SK-N-DZ (cell line): ENCODE measurements at places on chromosomes 11 and 22.

GRCh38 chr11:46370253-46370652, 11.2 kb upstream of the MDK start:
- DNase-seq: no peak

DNA sequence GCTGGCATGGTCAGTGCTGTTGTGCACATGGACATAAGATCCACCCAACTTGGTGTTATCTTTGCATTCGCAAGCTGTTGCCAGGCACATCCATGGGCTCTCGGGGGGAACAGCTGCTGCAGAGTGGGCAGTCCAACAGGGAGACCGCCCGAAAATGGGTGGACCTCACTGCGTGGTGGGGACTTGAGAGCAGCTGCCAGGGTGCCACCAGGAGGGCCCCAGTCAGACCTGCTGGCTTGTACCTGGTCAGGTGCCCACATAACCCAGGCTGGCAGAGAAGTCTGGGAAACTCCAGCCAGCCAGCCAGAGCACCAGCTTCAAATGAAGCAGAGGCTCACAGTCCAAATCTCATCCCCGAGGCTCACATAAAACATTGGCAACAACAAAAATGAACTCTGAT, 120.2 kb downstream of the BCR start:
- no peak for DNase-seq

DNA sequence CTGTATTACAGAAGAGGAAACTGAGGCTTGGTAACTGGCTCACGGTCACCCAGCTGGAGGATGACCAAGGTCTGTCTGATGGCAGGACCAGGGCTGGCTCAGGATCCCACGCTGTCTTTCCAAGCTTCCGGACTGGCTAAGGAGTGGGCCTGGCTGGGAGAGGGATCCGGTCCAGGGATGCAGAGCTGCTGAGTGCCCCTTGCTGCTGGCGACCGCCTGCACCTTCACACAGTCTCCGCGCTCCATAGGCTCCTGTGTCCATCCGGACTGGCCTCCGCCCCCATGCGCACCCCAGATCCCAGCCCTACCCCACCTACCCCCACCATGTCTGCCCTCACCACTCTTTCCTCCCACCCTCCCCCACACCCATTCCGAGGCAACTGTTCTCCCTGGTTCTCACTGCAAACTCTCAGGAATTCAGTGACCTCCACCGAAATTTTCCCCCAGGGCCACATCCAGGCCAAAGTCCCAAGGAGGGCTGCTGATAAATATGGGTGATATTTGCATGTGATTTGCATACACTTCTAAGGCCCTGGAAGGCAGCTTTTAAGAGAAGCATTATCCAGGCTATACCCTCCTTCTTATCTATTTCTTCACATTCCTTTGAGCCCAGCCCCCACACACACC, 48.5 kb upstream of the SLC35C1 start:
- DNase-seq: no peak

DNA sequence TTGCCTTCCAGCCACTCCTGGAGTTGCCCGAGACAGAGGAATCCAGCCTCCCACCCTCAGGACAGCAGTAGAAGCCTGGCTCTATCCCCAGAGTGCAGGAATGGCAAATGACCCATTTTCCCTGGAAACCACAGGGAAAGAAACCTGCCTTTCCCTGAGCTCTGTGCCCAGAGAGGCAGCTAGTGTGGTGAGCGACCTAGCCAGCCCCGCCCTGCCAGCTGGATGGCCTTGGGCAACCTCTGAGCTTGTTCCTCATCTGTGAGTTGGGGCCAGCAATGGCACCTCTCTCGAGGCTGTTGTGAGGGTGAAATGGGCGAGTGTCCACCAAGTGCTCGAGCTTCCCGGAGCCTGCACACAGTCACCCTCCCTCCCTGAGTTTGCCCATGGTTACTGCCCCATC, 3.7 kb downstream of the OMP start:
- DNase-seq: no peak

- DNase-seq: no peak
These were observed 100.2 kb upstream of the LMO1 start for GRCh38 chr11:8363921-8364320.

- DNase-seq: peak; percentile 90
These were observed 20.8 kb upstream of the TXNRD2 start for GRCh38 chr22:19962246-19962908.

GRCh38 chr22:39314251-39314971, 5.0 kb downstream of the RPL3 start:
- DNase-seq: no peak

DNA sequence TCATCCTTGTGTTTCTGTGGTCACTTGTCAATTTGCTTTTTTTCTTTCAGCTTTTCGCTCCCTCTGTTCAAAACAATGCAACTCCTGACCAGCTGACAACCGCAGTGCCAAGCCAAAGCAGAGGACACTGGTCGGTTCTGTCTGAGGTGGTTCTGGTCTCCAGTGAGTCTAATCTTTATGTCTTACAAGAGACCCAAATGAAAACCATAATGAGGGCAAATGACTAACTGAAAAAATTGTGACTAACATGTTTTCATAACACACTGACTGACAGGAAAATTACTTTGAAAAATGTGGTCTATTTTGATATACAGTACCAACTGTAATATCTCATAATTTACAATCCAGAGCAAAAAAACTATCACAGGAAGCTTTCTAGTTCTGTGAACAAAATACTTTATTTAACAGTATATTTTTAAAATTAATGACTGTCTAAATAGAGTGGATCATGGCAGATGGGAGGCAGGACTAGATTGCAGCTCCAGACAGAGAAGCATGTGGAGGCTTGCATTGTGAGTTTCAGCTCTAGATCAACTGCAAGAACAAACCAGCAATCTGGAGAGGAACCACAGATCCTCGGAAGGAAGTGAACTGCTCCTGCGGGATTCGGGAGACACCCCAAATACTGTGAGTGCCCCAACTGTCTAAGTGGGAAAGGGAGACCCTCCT, 311.8 kb downstream of the SBF2 start:
- no peak for DNase-seq

DNA sequence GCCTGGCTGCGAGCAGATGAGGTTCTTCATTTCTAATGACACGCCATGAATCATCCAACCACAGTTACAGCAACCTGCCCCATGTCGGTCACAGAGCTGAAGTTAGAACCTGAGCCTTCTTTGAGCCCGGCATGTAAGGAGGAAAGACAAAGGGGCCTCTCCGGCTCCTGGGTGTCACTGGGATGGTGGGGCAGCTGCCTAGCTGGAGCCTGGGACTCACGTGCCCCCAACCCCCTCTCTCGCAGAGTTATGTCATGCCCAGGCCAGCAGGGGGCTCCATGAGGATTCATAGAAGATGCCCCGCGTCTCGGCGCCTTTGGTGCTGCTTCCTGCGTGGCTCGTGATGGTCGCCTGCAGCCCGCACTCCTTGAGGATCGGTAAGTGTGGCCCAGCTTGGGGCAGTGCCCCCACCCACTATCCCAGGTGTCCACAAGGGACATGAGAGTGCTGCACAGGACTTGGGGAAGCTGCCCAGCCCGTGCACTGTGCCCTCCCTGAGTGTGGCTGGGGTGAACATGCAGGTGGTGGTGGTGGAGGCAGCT, 148.5 kb downstream of the GRIK4 start:
- peak; percentile 17 for DNase-seq

DNA sequence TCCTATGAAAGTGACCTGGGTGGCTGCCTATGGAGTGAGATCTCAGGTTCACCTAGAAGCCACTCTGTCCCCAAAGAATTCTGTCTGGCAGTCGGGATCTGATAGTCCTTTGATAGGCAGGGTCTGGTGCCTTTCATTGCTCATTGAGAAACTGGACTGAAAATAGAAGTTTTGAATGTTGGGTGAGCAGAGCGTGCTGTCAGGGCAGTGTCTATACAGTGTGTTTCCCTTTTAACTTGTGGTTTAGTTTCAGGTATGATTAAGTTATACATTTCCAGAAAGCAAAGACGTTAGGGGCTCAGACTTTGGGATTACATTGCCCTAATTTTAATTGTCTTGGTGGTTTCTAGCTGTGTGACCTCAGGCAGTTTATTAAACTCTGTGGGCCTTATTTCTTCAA, 111.3 kb upstream of the PAX6 start:
- DNase-seq: no peak

DNA sequence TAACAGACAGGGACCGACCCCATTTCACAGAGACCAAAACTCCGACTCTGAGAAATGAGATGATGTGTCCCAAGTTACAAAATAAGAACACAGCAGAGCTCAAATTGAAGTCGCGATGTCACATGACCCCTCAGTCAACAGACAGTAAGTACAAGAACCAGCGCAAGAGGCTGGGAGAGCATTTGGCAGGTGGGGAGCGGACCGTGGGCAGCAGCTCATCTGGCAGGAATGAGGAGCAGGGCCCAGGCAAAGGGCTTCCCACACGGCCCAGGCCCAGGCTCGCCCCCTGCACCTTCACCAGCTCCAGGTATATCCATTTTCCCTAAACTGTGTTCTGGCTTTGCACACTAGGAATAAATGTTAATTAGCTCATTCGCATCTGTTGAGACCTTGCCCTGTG, 34.3 kb downstream of the SCUBE1 start:
- DNase-seq: no peak

- DNase-seq: no peak
These were observed 257.5 kb upstream of the MTNR1B start for GRCh38 chr11:92711926-92712325.

DNA sequence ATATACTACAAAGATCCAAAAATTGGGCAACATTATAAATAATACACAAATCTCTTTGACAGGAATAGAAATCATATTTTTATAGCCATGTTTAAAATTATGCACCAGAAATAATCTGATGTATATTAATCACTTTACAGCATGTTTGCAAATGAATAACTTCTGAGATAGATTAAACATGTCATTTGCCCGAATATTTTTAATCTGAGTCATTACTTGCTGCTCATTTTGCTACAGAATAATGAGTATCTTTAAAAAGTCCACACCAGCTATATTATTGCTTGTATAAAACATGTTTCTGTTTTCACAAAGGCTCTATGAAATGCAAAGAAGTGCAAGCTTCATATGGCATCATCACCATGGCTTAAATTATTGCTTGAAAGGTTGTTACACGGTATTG, 336.8 kb downstream of the GUCY1A2 start:
- DNase-seq: no peak

DNA sequence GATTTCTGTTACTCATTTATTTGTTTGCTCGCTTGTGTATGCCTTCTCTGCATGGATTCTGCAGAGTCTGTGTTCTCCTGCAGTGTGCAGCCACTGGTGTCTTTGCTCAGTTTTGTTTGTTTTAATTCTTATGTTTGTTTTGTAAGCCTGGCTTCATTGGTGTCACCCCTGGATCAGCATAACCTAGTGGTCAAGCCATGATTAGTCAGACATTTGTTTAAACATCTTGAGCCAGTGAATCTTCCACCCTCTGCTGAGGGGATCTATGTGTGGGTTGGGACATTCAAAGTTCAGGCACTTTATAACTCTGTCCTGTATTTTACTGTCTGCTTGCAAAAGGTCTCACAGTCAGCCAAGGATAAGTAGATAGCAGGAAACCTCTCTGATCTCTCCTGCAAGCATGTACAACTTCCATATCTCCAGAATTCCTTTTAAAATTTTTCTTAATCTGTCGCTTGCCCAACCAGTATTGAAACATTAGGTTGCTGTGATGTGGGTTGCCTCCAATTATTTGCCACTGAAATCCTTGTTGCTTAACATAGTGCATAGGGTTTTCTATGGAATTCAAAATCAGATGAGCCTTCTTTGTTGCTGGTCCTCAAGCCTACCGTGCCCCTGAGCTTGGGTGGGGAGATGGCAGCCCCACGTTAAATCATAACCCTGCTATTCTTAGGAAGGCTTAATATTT, 86.8 kb downstream of the KCNQ1OT1 start:
- no peak for DNase-seq

- peak; percentile 31 for DNase-seq
These were observed 56.2 kb upstream of the SC5D start for GRCh38 chr11:121236115-121237001.

DNA sequence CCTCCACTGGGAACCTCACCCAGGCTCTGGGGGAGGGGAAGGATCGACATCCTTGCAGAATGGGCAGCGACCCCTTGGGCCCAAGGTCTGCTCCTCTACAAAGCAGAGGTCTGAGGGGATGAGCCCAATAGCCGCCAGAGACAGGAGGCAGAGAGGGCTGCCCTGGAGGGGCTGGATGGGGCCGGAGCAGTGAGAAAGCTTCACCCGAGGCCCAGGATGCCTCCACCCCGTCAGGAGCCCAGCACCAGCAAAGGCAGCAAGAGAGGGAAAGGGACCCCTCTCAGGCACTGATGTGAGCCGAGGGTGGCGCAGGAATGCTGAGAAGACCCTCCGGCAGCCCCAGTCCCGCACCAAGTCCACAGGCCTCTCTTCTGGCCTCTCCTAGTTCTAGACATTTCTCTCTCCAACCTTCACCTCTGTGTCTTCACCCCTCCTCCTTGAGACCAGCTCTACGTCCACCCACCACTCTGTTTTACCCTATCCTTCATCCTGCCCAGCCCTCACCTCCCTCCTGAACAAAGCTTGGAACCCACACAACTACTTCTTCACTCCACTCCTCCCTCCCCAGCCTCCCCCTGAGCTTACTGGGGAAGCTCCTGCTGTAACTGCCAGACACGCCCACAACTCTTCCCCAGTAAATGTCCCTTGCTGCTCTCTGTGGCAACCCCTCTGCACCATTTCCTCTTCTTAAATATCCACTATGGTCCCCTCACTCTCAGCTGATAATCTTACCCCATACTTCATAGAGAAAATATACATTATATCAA, 131.9 kb downstream of the MPPED1 start:
- DNase-seq: no peak

DNA sequence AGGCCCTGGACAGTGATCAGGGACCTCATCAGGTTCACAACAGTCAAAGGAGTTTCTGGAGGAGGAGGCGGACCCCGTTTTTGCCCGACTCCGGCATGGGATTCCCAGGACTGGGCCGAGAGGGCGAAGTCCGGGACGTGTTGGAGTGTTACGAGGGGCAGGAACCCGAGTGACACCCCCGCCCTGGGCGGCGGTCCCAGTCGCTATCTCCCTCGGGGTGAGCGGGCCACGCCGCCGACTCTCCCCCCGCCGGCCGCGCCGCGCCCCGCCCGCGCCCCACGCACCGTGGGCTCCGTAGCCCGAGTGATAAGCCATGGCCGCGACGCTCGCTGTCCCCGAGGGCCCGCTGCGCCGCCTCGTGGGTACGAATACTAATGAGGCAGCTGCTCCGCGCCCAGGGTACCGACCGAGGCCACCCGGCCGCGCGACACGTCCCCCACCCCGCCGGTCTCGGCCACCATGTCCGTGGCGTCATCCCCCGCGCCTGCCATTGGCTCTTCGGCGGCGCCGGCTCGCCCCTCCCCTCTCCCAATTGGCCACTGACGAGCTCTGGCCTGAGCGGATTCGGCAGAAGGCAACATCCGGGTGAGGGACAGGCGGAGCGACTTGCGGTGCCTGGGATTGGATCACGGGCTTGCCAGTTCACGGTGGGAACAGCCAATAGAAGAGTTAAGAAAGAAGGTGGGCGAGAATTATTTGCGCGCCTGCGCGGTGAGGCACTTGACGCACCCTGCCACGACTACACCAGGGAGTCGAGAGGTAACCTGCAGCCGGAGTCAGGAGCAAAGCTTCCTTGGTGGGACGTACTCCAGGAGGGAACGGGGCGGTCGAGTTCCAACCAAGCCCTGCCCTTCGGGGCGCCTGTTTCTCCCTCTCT, at the start of gene YIF1A:
Gene YIF1A (minus strand): TSS at position 473 of the 877 bp plus-strand sequence. CDS start 158 bp downstream, at position 315.
- peak; percentile 100 for DNase-seq

- no peak for DNase-seq
These were observed 19.4 kb upstream of the MS4A6E start for GRCh38 chr11:60307507-60308195.
